ENCODE measurements at places on chromosomes 2 and 18.

GRCh38 chr18:49041435-49042245, 90.9 kb upstream of the SMAD7 start:
- H3K4me3 ChIP-seq: no peak overlapping the region
- H3K4me1 ChIP-seq: no peaks in the 10 kb centered on the region
- H3K27ac ChIP-seq: no peak overlapping the region
- no peaks in the 10 kb centered on the region for H3K36me3 ChIP-seq
- H3K27me3 ChIP-seq: no peaks in the 10 kb centered on the region

DNA sequence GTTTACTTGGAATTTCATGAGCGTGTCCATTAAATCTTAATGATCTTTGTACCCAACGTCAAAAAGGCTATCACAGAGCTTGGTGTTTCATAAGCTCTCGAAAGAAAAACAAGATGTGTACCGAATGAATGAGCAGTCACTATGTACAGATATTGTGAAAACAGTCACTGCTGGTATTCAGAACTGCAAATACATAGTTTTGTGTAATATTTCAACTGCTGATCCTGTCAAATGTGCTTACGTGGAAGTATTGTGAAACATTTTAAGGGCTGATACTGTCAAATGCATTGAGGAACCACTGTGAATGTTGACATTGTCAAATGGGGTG, 184.2 kb upstream of the KLHL29 start:
- H3K4me3 ChIP-seq: no peak overlapping the region
- no peak for DNase-seq
- no peaks in the 10 kb centered on the region for H3K36me3 ChIP-seq
- H3K27me3 ChIP-seq: no peaks in the 10 kb centered on the region
- no peak overlapping the region for H3K27ac ChIP-seq

GRCh38 chr2:84855731-84856130, 25.2 kb downstream of the TRABD2A start:
- H3K4me1 ChIP-seq: peaks cover 16% of the 10 kb centered on the region
- no peaks in the 10 kb centered on the region for H3K36me3 ChIP-seq
- H3K27me3 ChIP-seq: no peaks in the 10 kb centered on the region
- DNase-seq: no peak

DNA sequence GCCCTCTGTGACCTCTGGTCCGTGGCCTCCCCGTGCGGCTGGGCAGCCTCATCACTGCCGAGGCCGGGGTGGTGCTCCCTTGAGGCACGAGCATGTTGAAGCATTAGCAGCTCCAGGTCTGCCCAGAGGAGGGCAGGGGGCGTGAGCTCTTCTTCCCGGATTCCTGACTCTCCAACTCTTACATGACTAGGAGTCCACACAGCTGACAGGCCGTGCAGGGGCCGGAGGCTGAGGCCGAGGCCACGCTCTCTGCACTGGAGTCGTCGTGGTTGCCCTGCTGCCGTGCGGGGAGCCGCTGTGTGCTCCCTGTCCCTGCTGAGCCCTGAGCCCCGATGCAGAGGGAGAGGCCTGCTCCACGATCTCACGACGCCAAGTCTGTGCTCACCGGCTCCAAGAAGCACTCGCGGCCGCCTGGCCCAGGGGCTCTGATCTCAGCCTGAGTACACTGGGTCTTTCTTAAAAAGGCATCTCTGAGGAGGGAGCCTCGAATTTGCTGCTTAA, 19.4 kb upstream of the KCNG2 start:
- no peaks in the 10 kb centered on the region for H3K27me3 ChIP-seq
- H3K36me3 ChIP-seq: no peaks in the 10 kb centered on the region
- no peak overlapping the region for H3K4me3 ChIP-seq
- no peaks in the 10 kb centered on the region for H3K4me1 ChIP-seq

- no peak overlapping the region for H3K4me3 ChIP-seq
- H3K27me3 ChIP-seq: no peaks in the 10 kb centered on the region
- H3K27ac ChIP-seq: no peak overlapping the region
Measured at GRCh38 chr2:201500534-201500933, 49.0 kb downstream of the STRADB start.

GRCh38 chr2:217930761-217931563, 71.8 kb downstream of the TNS1 start:
- peaks cover 85% of the 10 kb centered on the region for H3K4me1 ChIP-seq
- no peaks in the 10 kb centered on the region for H3K36me3 ChIP-seq
- DNase-seq: no peak
- peak overlapping the region; percentile 95 for H3K27ac ChIP-seq

All from transverse colon (tissue), 4 donors.